ENCODE measurements at places on chromosomes 6 and 20.

- DNase-seq: no peak
Observed at GRCh38 chr6:105550955-105551620, 148.2 kb upstream of the PREP start.

DNA sequence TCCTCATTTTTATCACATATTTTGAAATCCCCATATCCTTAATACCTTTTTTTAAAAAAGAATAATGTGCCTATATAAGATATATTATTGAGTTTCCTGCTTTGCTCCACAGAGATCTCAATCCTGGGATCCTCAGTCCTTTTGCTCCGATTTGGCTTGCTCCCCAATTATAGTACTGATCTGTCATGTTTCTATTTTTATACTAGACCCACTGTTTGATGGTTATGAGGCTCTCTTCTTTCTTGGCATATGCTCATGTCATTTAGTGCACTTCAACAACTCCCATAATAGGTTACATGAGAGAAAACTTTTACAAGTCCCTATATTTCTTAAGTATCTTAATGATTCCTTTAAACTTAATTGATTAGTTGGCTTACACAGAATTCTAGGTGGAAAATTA is 958.5 kb upstream of the EPHA7 start:
- no peak for DNase-seq

- no peak for DNase-seq
Observed at GRCh38 chr20:49521356-49521755, 38.9 kb upstream of the KCNB1 start.

GRCh38 chr20:54468082-54468481 is 7.3 kb upstream of the DOK5 start:
- no peak for DNase-seq

GRCh38 chr6:157200611-157201010 is 122.7 kb downstream of the TMEM242 start:
- no peak for DNase-seq

DNA sequence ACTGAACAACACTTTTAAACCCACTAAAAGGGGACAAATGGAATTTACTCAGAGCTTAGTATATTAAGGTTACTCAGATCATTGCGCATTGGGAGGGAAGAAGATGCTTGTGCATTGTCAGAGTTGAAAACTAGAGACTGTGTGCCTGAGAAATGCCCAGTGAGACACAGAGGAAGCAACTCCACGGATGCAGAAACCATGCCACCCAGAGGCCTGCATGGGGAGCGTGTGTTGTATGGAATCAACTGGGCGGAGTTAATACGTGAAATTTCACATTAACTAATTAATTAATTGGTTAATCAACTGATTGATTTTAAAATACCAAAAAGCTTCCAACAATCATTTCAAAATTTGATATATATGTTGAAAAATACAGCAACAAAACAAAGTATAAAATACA is 391.6 kb downstream of the PLCB1 start:
- no peak for DNase-seq

DNA sequence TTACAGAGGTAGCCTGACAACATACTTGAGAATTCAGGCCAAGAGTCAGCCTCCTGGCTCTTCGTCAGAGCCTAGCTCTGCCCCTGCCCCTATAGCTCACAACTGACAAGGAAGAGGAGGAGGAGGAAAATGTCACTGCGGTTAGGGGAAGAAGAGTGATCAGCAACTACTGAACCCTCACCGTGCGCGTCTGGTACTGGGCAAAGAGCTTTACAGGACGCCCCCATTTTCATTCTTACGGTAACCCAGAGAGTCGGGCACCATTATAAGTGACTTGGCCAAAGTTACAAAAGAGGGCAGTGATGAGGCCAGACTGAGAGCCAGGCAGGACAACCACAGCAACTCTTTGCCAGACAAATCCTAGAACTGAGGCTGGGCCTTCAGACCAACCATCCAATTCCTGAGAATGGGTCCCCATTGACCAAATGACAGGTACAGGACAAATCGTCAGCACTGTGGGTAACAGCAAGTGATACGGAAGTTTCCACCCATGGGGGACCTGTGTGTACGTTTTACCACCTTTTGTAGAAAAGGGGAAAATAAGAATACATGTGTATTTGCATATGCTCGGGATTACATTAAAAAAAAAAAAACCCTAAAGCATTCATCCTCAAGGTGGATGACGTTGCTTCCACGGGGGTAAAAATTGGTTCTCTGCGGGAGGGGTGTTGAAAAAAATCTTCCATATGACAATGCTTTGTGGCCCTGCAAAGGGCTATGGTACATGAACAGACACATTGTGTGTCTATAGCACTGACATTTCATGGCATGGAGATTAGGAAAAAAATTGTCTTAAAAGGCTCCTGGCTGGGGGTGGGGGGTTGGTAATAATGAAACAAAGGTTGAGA is 118.0 kb downstream of the NFATC2 start:
- DNase-seq: no peak

GRCh38 chr20:18255526-18255925 is 32.8 kb upstream of the ZNF133 start:
- DNase-seq: no peak

- no peak for DNase-seq
Observed at GRCh38 chr6:106533054-106533453, 96.2 kb downstream of the RTN4IP1 start.

DNA sequence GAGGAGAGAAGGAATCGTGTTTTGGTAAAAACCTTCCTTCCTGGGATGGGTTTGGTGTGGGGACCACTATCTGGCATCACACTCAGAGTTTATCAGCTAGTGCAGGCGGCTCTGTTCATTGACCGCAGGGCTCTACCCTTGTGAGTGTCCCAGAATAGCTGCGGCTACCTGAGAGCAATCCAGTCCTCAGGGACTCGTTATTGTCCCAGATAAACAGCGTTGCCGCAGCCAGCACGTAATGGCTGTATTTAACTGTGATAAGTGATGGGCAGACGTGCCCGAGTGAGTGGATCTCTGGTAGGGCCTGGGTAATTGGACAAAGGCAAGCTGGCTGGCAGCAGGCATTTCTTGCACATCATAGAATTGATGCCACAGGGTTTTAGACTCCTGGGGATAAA is 163.3 kb downstream of the SOBP start:
- DNase-seq: no peak

GRCh38 chr20:49699200-49699992 is 14.3 kb downstream of the B4GALT5 start:
- DNase-seq: no peak

- no peak for DNase-seq
Observed at GRCh38 chr20:63561624-63562396, 7.9 kb downstream of the FNDC11 start.

DNA sequence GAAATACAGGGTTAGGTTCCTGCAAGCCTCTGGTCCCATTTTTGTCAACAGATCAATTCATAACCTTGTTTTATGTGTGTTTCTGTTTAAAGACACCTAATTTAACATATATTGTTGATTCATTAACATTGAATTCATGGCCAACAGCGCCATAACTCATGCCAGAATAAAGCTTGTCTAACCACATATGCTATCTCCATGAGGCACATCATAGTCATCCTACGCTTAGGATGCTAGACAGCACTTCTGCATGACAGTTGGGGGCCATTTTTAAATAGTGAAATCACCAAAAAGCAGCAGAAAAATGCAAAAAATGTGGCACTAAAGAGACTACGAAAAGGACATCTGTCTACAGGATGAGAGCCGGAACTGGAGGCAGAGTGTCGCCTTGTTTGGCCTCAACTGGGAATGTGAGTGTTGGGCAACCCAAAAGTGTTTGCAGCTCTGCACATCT is 37.9 kb downstream of the TRAM2 start:
- no peak for DNase-seq

DNA sequence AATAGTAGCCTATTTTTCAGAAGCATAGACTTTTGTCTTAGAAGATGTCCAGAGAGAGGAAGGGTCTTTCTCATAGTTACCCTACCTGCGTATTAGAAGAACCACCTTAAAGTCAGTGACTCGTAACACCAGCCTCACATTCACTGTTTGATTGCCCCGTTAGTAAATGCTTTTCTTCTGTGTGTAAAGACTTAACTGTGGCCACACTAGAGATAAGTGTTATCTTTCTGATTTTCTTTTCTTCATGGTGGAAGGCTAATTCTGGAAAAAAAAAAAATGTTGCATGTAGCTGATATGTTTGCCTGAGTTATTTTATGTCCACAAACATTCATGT is 83.9 kb downstream of the SAMD3 start:
- no peak for DNase-seq

- DNase-seq: no peak
Observed at GRCh38 chr6:51613558-51613957, 473.9 kb downstream of the PKHD1 start.

- no peak for DNase-seq
Observed at GRCh38 chr20:51335329-51335841, 207.1 kb downstream of the NFATC2 start.

DNA sequence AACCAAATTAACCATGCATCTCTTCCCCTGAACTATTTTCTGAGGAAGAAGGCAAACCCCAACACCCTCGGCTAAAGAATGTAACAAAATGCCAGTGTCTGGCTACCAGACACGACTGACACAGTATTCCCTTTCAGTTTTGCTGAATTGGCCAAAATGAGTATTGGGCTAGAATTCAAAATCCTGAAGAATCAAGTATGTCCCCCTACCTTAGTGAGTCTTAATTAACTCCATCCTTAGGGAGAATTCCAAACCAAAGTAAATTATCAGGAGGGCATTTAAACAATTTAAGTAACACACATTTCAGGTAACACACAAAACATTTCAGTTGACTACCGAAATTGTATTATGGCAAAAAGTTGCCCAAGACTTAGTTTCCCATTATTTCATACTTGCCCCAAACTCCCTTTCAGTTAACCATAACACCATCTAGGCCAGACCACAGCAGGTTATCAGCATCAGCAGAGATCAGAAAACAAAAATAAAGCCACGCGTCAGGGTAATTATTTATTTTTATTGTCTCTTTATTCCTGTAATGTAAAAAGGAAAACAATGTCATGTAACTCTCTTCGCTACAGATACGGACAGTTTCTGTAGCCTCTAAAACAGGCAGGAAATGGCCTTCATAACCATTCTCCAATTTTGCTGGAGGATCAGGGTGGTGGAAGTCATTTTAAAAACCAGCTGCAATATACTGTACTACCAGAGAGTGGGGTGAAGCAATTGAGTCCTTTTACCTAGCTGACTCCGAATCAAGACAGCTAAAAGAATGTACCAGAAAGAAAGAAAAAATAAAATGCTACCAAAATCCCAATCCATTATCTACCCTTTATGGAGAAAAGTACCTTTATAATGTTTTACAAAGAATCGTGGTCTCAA is 1.9 kb downstream of the SNX5 start:
- DNase-seq: no peak

GRCh38 chr20:39691151-39691862 is 729.2 kb downstream of the DHX35 start:
- no peak for DNase-seq

GRCh38 chr6:4103929-4104328 is 25.0 kb upstream of the FAM217A start:
- no peak for DNase-seq

- DNase-seq: no peak
Observed at GRCh38 chr6:150143516-150144293, 861 bp downstream of the PPP1R14C start.

DNA sequence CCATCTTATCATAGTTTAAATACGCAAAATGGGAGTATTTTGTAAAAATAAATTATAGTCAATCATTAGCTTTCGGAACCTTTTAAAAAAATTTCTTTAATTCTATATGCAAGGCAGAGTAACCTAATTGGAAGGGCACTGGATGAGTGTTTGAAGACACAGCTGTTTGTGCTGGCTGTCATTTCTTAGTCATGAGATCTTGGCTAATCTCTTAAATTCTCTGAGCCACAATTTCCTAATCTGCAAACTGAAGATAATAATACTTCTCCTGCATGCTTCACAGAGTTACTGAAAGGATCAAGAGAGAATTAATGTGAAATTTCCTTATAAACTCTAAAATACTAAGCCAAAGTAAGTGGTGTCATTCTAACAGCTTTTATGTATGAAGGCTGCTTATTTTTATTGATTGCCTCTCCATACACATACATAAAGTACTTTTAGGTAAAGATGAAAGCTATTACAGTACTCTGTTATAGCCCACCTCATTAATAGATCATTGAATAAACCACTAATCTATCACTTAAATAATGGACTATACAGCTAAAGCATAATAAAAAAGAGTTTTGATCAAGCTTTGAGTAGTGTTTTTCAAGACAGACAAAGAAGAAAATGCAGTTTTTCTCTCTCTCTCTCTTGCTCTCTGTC is 383.7 kb upstream of the IRAK1BP1 start:
- no peak for DNase-seq

DNA sequence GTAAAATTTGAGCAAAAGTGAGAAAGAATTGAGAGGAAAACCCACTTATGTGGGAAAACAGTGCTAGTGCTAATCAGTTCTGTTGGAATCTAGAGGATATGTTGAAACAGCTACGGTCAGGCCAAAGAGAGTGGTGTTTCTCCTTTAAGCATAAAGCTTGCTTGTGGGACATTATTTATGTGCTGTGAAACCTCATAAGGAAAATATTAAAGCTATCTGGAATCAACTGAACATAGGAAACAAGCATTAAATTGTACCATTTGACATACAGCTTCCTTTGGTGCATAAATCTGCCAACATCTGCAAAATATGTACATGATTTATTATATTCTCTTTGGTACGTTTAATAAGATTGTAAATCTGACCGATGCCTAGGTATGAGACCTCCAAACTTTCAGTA is 182.5 kb upstream of the PDE10A start:
- DNase-seq: no peak

- no peak for DNase-seq
Observed at GRCh38 chr20:1363522-1363921, 29.3 kb downstream of the FKBP1A start.

- DNase-seq: no peak
Observed at GRCh38 chr6:88843040-88843439, 120.4 kb downstream of the RNGTT start.

Data from left renal pelvis (tissue), 4 donors.